ENCODE measurements at places on chromosomes 16 and 17.

DNA sequence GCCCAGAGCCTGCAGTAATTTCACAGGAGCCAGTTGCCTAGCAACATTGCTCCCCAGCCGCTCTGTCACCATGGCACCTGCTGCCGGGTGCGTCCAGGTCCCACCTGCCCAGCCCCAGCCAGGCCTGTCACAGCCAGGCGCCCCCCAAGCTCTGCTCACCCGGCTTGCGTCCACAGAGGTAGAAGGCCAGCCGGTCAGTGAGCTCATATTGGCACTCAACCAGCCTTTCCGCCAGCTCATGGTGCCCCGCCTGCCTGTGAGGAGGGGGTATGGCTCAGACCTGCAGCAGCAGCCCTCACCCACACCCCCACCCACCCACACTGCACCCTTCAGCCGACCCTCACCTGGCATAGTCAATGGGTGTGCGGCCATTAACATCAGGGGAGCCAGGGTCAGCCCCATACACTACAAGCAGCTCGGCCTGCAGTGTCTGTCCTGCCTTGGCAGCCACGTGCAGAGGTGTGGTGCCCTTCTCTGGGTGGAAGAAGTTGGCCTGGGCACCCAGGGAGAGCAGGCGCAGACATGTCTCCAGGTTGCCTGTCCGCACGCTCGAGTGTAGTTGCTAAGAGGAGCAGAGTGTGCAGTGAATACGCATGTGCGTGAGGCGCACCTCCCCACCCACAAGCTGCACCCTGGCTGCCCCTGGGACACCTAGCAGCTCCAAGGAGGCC is 7.7 kb downstream of the GIT1 start:
- no peak for DNase-seq

DNA sequence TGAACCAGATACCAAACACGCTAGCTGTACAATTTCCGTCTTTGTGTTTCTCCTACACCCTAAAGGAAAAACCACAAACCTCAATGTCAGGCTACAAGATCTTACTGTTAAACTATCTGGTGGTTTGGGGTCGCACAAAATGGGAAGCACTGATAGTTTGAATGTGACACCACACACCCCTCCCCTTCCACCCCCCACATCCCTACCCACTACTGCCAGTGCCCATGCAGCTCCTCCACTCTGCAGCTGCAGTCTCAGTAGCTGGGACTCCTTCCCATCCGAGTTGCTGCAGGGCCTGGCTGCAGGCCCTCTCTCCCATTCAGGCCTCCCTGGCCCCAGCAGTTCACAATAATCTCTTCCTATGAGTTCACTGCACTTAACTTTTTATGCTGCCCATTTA is 18.4 kb downstream of the TRAP1 start:
- DNase-seq: no peak

GRCh38 chr16:86939609-86940008 is 361.3 kb downstream of the FOXL1 start:
- no peak for DNase-seq

- DNase-seq: no peak
Observed at GRCh38 chr17:19348806-19349205, 13.7 kb downstream of the B9D1 start.

DNA sequence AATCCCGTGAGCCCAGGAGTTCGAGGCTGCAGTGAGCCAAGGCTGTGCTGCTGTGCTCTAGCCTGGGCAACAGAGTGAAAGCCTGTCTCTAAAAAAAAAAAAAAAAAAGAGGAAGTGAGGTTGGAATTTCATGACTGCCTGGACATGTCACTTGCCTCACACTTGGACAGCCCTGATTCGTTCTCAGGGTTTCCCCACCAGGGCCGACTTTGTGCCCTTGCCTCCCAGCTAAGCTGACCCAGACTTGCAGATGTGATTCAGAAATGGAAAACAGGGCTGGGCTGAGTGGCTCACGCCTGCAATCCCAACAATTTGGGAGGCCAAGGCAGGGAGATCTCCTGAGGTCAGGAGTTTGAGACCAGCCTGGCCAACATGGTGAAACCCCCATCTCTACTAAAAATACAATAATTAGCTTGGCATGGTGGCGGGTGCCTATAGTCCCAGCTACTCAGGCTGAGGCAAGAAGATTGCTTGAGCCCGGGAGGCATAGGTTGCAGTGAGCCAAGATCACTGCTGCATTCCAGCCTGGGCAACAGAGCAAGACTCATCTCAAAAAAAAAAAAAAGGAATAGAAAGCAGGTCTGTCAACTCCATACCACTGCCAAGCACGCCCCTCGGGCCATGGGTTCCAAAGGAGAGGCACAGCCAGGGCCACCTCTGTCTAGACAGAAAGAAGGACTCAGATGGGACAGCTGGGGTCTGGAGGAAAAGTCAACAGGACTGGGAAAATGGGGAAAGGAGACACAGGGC is 46.9 kb downstream of the SOCS1 start:
- DNase-seq: no peak

GRCh38 chr16:88195911-88196465 is 186.8 kb upstream of the ZNF469 start:
- DNase-seq: no peak

All from endothelial cell (in vitro differentiated cells).